Stimulated activated CD4-positive, alpha-beta T cell treated with anti-CD3 and anti-CD28 coated beads, Interleukin-1b, Interleukin-23, amount 100 ng/mL, for 4 hours (primary cell): ENCODE measurements at places on chromosomes 7 and 10.

DNA sequence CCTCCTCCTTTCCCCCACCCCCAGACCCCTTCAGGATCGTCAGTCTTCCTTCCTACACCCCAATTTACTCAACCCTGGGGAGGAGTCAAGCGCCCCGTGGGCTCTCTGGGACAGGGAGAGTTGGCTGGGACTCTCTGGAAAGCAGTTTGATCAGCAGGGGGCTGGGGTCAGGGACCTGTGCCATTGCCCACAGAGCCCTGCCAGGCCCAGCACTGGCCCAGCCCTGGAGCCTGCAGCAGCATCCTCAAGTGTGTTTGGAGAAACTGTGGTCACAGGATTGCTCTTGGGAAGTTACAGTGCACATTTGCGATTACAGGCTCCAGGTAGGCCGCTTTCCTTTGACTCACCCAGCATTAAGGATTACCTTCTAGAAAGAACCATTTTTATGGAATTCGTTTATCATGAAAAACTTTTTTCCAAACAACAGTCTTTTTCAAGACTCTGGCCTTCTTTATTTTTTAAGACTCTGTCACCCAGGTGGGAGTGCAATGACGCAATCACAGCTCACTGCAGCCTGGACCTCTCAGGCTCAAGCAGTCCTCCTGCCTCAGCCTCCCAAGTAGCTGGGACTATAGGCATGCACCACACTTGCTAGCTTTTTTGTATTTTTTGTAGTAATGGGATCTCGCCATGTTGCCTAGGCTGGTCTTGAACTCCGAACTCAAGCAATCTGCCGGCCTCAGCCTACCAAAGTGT, 50.7 kb downstream of the CHST3 start:
- DNase-seq: no peak

GRCh38 chr7:38903057-38903456, 5.9 kb downstream of the VPS41 start:
- DNase-seq: no peak

DNA sequence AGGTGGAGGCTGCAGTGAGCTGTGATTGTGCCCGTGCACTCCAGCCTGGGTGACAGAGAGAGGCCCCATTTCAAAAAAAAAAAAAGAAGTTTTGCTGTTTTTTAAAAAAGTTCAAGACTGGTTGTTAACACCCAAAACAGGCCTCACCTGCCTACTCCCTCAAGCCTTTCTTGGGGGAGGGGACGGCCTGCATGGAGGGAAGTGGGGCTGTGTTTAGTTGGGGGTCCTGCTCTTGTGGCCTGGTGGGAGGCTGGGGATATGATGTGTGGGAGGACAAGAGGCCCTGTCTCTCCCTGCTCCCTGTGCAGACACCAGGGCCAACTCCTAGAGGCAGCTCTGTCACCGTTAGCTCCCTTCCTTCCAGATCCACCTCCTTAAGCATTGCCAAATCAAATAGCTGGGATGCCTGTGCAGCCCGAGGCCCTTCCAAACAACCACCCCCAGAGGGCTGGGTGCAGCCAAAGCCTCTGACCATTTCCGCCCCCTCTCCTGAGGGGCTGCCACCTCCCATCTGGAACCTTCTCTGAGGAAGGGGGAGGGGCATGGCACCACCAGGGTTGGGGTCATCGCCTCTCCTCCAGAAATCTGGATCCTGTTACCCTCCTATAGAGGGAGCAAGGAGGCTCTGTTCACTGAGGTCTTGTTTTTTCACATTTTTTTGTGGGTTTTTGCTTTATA, 32.9 kb upstream of the ANKRD2 start:
- DNase-seq: no peak

- DNase-seq: no peak
Measured at GRCh38 chr7:33732462-33732861, 172.9 kb upstream of the BMPER start.

DNA sequence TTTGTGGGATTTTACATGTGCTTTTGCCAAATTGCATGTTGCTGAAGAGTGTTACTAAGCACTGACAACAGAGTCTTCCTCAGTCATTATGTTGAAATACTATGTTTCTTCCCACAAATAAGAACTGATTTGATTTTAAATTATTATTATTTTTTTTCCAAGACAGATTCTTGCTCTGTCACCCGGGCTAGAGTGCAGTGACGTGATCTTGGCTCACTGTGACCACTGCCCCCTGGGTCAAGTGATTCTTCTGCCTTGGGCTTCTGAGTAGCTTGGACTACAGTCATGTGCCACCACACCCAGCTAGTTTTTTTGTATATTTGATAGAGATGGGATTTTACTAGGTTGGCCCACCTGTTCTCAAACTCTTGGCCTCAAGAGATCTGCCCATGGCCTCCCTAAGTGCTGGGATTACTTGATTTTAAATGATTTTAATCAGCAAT, 42.3 kb downstream of the MINPP1 start:
- DNase-seq: no peak

DNA sequence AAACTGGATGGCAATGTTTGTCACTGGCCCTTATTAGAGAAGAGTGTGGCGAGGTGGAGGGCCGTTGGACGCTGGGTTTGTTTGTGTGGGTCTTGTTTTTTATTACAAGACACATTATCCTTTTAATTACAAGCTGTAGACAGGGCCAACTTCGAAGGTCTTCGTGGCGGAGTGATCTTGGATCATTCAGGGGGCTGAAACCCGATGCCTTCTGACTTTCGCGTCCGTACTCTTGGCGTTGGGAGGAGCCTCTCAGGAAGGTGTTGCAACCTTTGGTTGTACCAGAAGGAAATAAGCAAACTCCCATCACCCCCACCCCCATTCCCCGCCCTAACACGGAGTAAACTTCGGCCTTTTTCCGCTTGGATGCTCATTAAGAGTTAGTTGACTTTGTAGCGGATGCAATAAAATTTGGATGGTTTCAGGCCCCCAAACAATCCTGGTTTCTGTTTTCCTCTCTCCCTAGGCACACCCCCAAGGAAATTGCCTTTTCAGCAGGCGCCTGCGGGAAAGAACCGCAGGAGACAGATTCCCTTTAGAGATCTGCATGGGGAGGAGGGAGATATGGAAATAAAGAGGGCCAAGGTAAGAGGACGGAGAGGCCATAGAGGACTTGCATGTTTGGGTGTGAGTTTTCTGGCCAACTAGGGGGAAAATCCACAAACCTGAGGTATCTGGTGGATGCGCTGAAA, 294.5 kb upstream of the NFE2L3 start:
- no peak for DNase-seq

DNA sequence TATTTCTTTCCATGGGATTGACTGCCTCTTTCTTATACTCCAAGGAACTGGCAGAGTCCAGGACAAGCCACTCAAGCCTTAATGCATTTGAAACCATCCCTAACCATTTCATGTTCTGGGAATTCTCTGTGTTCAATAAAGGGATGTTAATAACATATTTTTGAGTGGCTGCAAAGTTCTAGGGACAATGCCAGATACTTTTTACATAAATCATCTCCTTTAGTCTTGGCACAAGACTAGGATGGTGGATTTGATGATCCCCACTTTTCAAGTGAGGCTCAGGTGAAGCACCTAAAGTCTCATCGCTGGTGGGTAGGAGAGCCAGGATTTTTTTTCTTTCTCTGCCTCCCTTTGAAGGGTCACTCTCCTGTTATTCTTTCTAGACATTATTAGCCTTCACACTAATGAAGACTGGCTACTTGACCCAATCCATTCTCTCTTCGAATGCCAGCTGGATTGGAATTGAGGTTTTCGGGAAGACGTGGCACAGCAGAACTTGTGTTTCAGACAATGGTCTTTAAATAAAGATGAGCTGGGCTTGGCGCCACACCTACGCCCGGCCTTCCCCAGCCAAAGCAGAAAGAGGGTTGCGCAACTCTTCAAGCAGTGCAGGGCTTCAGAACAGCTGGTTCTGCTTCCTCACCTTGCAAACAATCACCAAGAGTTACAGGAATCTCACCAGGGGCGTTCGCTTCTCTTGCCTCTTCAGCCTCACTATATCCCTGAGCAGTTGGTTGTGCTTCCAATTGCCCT, 73.8 kb upstream of the BMPER start:
- no peak for DNase-seq

- DNase-seq: peak; percentile 14
Measured at GRCh38 chr7:129989466-129989865, 36.7 kb upstream of the UBE2H start.

DNA sequence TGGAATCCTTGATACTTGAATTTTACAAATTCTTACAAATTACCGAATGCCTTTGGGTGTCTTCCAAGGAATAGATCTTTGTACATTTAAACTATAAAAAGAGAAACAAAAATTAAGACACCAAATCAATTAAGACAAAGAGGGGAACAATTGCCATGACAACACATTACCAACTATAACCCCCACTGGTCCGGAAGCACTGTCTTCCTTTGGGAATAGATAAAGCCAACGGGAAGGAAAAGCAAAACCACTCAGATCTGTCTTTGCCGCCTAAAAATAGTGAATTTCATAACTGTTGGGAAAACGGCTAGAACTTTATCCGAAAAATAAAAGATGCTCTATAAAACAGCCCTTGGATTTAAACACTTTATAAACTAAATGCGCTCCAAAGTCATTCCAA, 37.4 kb downstream of the GRB10 start:
- no peak for DNase-seq

DNA sequence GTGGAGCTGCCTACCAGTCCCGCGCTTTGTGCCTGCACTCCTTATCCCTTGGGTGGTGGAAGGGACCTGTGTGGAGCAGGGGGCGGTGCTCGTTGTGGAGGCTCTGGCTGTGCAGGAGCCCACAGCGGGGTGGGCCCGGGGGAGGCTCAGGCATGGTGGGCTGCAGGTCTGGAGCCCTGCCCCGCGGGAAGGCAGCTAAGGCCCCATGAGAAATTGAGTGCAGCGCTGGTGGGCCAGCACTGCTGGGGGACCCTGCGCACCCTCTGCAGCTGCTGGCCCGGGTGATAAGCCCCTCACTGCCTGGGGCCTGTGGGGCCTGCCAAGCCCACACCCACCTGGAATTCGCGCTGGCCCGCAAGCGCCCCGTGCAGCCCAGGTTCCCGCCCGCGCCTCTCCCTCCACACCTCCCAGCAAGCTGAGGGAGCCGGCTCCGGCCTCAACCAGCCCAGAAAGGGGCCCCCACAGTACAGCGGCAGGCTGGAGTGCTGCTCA, 859.6 kb upstream of the KCND2 start:
- DNase-seq: no peak
